ENCODE measurements at places on chromosomes 11 and 22.

DNA sequence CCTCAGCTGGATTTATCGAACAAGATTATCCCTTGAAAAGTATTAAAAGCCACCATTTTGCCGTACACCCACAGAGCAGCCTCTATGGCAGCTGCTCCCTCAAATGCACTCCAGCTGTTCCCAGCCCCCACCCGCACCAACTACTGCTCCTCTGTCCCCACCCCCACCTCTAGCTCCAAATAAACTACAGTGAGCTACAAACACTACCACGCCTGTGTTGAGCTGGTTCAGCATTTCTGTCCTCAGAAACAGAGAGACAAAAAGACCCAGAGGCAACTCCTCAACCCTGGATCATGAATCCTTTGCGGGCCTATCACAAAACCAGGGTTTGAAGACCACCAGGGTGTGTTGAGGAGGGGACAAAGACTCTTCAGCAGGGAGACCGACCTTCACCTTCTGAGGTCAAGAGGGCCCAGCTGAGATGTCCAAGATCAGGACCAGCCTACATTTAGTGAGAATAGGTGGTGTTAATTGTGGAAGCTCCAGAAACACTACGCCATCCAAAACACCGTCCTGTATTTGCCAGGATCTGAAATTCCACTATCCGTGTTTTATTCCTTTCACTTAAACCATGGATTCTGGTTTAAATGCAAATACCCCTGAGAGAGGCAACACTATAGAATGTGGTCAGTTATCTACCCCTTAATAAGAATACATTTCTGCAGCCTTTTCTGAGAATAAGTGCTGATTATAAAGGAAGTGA is 195.9 kb downstream of the DSCAML1 start:
- no peak for DNase-seq

DNA sequence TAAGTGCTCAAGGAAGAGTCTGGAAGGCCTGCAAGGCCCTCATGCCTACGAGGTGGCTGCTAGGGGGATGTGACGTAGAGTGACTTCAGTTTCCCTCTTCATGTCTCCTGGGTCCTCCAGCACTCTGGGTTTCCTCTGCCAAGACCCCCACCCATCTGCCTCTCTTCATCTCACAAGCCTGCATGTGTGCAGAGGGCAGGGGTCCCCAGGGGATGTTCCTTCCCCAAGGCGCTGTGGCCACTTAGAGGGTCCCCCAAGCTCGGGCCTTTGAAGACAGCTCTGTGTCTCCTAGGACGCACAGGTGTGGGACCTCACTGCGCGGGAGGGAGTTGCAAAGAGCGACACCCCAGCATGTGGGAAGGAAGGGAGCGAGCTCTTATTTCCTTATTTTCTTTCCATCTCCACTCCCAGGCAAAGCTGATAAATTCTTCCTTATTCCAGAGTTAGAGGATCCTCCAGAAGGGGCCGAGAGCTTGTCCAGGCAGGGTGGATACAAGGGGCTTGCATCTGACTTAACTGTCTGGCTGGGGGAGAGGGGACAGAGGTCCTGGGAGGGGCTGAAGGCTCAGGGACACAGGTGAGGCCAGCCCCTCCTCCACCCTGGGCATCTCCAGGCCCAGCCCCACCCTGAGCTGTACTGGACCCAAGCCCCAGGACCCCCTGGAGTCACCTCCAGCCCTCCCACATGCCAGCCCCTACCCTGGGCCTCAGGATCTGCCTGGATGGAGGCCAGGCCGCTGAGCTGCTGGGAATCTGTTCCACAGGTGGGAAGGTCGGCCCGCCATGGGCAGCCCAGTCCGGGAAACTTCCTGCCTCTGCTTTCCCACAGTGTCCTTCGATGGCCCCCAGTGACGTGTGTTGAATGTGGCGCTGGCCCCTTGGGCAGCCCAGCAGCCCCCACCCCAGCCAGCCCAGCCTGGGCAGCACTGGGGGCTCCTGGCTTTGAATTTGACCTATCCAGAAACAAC is 59.7 kb upstream of the KCNQ1OT1 start:
- peak; percentile 55 for DNase-seq

DNA sequence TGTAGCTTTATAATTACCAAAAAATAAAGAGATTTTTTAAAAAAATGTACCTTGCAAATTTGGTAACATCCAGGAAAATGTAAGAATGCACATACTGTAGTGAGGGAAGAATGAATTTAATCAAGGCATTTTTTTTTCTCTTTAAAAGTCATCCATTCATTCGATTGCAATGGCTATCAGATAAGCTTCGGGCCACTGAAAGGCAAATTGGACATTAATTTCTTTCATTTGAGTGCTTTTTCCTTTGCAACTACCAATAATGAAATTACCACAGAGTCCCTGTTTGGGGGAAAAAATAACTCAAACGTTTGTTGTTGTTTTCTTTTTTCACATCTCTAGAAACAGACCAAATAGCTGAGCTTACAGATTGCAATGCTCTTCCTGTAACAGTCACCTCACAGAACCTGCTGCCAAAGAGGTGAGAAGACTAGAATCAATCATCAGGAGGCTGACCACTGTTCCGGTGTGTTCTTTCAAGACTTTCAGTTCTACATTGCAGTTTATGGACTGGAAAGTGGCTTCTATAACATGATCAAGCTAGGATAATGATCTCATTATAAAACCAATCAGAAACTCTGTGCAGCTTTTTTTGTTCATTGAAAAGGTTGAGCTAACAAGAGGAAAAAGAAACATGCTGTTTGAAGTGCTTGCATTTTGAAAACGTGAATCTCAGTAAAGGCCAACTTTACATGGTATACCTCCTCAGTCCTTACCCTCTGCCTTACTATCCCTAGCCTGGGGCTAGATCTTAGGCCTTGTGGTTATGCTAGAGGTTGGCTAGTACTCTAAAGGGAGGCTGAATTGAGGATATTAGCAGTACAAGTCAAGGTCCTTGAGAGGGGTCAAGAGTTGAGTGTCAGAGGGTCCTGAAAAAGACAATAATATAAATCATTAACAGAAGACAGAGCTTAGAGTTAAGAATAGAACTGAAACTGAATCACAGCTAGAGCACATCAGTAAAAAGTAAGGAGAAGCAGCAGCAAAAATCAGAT is 1276.1 kb downstream of the LRRC4C start:
- no peak for DNase-seq

DNA sequence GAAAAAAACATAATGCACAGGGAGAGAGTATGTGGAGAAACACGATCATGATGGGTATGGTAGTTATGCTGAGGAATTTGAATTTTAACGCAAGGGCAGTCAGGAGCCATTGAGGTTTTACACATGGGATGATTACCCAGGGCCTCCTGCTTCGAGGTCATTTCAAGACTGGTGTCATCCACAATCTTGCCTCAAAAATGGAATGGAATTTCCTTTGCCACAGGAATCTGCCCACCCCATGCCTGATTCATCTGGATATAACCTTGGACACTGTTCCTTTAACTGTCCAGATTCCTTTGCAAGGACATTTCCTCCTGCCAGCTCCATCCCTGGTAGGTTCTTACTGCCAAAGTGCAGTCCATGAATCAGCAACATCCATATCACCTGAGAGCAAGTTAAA is 655.9 kb upstream of the TENM4 start:
- no peak for DNase-seq

DNA sequence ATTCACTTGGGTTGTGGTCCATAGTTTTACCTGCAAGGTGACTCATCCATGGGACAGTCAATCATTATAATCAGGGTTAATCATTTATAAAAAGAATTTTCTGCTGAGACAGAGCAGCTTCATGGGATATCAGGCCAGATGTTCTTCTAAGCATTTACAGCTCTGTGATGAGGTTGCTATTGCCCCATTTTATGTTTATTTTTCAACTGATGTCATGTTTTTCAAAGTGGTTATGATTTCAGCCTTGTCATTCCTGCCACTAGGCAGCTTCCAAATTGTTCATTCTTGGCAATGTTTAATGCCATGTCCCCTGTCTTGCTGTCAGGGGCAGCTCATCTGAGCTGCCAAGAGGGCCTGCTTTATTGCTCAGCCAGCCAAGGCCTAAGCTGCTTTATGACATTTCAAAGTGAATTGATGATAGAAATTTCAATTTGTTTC is 35.9 kb upstream of the ZBED5 start:
- no peak for DNase-seq

DNA sequence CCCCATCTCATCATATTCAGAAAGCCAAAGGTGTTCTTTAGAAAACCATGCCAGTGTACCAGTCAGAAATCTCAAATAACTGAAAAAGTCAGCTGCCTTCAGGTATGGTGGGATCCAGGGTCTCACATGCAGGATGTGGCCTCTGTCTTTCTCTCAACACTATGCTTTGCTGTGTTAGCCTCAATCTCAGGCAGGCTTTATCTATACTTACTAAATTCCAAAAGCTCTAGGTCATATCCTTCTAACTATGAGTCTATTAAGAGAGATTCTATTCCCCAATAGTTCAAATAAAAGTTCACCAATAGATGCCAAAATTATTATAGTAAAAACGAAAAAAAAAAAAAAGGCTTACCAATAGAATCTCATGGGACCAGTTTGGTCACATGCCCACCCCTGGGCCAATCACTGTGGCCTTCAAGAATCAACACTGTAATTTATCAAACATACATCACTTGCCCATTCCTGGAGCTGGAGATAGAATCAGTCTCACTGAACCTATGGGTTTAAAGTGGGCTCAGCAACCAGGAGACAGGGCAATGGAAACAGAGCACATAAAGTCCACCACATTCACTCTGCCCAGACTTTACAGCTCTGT is 38.0 kb upstream of the APLNR start:
- no peak for DNase-seq

DNA sequence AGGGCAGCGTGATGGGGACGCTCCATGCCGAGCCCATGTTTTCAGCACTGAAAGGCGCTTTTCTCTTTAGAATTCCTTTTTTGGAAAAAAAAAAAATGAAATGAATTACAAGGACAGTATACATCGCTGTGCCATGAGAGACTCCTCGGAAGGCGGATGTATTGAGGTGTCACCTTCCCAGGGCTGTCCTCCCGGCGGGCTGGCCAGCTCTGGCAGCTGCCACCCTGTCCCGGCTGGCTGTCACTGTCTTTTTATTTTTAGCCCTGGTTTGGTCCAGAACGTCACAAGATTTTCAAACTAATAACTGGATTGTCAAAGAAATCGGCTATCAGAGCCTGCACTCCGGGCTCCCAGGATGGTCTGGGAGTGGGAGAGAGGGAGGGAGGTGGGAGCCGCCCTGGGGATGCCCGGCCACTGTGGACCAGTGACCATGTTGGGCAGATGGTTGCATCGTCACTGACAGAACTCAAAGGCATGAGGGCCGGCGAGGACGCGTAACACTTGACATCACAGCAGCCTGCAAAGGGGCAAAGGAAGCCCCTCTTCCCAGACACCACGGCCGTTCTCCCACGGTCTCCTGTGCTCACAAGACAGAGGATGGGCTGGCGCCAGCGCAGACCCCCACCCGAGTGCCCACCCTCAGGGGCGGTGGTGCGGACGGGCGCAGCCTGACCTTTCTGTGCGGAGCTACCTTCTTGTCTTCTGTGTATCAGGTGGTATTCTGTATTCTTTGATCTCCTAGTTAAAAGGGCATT is 392.9 kb downstream of the TBC1D22A start:
- no peak for DNase-seq

DNA sequence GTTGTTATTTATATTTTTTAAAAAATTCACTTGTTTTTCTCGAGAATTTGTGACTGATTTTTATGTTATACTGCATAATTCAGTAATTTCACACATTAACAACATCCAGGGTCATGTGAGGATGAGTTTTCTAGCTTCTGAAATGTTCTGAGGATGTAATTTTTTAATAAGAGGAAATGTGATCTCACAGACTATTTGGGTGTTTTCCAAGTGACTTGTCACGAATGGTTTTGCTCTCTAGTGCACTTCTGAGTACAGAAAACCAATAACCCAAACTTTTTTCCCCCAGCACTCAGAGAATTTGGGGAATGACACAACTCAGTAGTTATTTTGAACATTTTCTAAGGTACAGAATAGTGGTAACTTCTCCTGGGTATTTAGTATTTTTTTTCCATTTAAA is 821.1 kb upstream of the ARHGAP42 start:
- DNase-seq: no peak

- no peak for DNase-seq
These were observed 91.2 kb downstream of the LUZP2 start for GRCh38 chr11:24588081-24588480.

- no peak for DNase-seq
These were observed 269.2 kb upstream of the SYN3 start for GRCh38 chr22:33327348-33327860.

- no peak for DNase-seq
These were observed 122.2 kb upstream of the PDGFD start for GRCh38 chr11:104286129-104286528.

GRCh38 chr22:41532908-41533825 is 11.1 kb downstream of the POLR3H start:
- peak; percentile 35 for DNase-seq

DNA sequence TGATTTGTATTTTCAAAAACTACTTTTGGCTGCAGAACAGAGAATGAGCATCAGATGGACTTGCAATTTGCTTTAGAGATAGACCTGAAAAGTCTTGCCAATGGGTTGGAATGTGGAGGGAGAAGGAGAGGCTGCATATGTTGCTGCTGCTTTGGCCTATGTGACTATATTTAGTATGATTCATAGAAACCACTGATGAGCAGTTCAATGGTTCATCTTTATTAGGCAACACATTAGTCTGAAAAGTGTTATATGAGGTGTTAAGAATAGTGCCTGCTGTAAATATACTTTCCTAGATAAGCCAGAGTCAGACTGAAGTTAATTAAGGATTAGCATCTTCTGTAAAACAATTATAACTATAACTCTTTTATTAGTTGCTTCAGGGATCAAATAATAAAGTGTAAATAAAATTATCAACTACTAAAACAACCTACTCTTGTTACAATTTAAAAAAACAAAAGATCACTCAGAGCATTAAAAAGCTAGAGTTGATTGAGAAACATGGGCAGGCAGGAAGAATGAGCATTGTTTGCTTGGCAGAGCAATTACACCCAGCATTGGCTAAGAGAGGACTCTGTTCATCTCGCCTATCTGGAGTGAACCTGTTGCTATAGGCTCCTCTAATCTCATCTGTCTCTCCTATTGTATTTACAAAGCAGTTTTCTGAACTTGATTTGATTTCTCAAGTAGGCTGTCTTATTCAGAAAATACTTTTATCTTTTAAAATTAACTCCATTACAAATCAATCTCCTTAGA is 36.3 kb downstream of the HORMAD2 start:
- no peak for DNase-seq

DNA sequence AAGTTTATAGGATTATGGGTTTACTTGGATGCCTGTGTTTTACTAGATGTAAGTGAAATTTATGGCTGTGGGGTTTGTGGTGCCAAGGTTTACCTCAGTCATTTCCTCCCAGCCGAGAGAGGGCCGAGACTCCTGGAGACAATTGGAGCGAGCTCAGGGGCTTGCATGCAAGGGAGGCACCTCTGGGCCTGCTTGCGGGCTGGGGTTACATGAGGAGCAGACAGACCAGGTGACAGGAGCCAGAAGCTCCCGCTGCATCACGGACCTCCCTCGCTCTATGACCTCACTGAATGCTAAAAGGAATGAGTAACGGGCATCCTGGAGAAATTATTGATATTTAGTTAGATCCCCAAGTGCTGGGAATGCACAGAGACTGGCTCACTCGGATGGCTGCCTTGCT is 275.2 kb upstream of the KIRREL3 start:
- no peak for DNase-seq

GRCh38 chr11:11482730-11483129 is 129.7 kb upstream of the CSNK2A3 start:
- no peak for DNase-seq
